Left lung (tissue), 14 donors: ENCODE measurements at places on chromosomes 16 and 17. TPM values are rescaled to one million over a fixed set of nuclear protein-coding genes. Genes with fewer than 3 reads are reported as not detected.

DNA sequence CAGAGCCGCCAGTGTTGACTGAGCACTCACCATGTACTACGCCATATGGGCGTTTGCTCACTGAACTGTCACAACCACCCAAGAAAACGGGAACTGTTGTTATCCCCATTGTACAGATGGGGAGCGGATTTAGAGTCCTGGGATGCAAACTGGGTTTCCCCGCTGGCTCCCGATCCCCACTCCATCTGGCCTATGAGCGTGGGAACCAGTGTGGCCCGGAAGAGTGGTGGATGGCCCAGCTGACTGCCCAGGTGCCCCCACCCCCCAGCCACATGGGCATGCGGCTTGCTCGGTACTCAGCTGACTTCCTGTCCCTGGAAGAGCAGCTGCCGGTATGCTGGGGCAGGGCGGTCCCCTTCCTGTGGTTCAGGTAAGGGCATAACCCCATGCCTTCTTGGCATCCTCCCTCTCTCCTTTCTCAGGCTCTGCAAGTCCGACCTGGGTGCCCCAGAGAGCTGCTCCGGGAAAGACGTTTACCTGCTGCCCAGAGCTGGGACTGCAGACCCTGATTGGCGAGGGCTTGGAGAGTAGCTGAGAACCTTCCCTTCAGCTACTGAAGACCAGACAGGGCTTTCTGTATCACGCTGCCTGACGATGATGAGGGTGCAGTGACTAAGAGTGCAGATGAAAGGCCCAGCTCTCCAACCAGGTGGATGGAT, 16.2 kb downstream of the SOCS3 start:
- no peak for DNase-seq

DNA sequence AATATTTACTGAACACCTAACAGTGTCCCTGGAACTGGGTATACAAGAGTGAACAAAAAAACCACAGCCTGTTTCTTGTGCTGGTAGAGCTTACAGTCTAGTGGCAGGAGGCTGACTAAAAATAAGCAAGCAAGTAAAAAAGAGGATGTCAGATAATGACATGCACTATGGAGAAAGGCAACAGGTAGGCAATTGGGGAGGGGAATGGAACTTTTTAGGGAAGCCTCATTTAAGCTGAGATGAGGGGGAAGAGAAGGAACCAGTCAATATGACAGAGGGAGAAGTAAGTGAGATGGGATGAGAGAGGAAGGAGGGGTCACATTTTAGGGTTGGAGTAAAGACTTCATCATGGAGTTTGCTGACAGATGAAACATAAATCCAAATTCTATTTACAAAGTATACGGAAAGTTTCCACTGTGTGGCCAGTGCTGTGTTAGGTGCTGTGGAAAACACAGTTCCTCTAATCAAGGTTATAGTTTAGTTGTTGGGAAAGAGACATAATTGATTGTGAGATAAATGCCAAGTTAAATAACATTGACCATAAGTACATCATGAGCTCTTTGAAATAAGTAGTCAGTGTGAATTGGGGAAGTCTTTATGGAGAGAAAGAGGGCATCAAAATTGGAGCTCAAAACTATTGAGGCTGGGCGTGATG, 251.4 kb downstream of the FTO start:
- no peak for DNase-seq

- DNase-seq, result no peak
Measured at GRCh38 chr17:54982399-54982798, 13.8 kb downstream of the STXBP4 start.

DNA sequence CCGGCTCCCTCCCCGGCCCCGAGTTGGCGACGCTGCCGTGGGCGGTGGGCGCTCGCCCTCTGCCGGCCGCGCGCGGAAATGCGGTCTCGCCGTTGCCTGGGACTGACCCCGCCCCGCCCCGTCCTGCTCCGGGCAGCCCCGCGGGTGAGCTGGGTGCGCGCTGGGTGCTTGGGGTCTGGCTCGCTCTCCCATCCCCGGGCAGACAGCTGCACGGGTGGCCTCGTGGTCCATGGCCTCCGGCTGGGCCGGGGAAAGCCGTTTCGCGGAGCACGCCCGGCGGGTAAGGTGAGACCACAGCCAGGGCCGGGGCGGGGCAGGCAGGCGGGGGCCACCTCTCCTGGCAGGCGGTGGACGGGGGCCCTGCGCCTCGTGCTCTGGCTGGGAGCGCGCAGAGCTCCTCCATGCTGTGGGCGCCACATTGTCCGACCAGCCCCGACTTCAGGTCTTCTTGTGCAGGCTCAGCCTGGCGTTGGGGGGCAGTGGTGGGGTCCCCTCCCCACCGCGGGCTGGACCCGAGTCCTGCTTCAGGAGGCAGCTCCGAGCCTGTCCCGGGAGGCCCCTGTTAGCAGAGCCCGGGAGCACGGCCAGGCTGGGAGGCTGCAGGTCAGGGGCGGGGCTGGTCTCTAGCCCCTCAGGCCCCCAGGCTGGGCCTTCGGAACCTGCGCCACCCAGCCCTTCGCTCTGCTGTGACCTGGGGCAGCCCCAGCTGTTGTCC, 7.0 kb upstream of the C1QTNF8 start:
- DNase-seq, result peak; percentile 92

DNA sequence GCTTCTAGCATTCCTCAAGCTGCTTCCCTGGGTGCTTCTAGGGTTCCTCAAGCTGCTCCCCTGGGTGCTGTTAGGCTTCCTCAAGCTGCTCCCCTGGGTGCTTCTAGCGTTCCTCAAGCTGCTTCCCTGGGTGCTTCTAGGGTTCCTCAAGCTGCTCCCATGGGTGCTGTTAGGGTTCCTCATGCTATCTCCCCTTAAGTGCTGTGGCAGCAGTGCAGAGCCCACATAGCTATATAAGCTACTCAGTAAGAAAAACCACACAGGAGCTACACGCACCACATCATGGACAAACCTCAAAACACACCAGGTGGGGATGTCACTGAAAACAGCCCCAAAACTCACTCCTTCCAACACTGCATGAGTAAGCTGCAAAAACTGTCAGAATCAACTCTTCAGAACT, 35.2 kb downstream of the ANKRD11 start:
- no peak for DNase-seq

DNA sequence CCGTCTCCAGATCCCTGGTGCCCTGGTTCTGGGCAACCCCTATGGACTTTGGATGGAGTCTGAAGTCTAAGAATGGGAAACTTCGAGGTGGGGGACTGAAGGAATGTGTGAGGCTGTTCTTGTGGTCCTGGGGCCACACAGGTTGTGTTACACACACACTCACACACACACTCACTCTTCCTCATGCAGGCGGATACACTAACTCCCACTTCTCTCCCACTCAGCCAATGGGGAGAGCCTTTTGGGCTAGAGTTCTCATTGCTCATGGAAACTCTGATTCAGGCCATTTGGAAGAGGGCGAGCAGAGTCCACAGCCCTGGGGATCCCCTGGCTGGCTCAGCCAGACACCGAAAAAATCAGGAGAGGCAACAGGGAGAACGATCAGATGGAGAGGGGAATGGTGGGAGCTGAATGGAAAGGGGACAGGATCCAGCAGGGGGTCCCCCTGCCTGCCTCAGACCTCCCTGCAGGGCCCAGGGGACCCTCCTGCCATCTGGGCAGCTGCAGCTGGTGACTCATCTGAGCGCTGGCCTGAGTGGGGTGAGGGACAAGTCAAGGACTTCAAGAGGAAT, 9.1 kb downstream of the IGFBP4 start:
- DNase-seq, result no peak

DNA sequence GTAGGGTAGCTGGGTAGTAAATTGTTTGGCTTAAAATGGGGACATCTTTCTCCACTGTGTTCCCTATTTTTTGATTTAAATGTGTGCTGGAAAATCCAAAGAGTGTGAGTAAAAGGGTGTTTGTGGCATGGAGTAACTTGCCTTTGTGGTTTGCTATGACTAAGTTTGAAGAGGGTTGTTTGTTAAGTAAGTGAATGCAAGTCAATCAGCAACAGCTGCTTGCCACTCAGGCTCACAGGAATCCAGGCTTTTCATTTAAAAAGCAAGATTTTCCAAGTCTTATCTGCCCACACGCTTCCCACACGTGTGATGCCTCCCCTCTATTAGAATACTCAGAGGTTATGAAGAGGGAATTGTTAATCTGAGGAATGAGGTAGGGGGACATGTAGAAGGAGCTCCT, 847.7 kb upstream of the RBFOX1 start:
- DNase-seq, result no peak

DNA sequence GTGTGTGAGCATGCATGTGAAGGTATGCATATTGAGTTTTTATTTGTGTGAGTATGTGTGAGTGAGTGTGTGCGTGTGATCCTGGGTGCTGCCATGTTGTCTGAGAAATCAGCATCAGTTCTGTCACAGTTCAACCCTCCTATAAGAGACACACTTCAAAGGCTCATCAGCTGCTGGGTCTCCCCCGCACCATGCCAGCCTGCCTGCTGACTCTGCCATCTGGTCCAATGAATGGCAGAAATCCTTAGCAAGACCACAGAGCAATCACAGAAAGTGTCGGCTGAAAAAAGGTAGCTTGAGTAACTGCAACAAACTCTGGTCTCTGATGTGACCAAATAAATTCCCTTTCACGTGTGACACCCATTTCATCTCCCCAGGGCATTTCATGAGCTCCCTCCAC, 381.8 kb upstream of the MAF start:
- no peak for DNase-seq

DNA sequence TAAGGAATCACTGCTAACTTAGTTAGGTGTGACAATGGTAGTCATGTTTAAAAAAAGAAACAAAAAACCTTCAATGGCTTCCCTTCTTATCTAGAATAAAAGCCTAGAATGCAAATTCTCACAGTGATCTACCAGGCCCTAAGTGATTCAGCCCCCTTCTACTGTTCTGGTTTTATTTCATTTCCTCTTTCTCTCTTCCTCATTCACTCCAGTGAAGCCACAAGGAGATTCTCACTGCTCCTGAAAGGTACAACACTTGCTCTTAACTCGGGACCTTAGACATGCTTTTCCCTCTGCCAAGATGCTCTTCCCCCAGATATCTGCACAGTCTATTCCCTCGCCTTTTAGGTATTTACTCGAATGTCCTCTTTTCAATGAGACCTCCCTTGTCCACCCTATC, 3.7 kb downstream of the PIGS start:
- no peak for DNase-seq

DNA sequence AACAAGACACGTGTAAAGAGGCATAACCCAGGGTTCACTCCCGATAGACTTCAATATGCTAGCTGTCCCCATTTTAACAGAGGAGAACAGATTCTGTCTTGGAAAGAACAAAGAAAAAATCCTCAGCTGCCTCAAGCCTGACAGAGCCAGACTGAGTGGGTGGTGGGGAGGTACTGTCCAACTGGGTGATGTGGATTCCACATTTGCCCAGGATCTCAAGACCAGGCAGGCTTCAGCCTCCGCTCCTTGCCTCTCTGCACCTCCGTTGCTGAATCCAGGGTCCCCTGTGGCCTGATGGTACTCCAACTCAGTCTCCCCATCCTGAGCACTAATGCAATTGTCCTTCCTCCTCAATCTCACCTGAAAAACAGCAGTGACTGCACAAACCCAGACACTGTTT, 163.8 kb downstream of the GSG1L start:
- DNase-seq, result no peak

DNA sequence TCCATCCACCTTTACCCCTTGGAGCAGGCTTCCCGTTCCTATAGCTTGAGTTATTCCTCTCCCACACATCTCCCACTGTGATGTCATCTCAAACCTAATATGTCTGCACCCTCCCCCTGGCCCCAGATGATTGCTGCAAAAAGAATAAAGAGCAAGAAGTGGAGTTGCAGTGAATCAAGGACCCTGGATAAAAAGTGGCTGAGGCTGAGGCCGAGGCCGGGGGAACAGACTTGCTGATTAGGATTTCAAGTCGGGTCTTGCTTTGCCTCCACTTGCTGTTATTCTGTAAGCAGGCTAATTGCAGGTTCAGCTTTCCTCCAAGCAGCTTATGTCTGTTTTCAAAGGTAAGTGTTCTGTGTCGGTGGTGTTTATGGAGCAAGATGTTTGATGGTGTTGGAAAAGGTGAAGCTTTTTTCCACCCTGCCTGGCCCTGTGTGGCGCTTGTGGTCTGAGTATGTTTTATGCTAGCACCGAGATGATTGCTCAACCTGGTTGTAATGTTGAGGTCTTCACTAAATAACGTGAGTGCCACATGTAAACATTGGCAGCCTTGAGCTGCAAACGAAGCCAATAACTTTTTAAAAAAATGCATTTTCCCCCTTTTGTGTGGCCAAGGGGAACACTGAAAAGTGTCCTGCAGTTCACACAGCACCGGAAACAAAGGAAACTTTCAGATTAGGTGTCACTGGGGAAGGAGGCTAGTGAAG, 15.4 kb downstream of the HS3ST3B1 start:
- DNase-seq, result no peak

GRCh38 chr16:22321340-22322001, 24.3 kb downstream of the POLR3E start:
- peak; percentile 57 for DNase-seq

DNA sequence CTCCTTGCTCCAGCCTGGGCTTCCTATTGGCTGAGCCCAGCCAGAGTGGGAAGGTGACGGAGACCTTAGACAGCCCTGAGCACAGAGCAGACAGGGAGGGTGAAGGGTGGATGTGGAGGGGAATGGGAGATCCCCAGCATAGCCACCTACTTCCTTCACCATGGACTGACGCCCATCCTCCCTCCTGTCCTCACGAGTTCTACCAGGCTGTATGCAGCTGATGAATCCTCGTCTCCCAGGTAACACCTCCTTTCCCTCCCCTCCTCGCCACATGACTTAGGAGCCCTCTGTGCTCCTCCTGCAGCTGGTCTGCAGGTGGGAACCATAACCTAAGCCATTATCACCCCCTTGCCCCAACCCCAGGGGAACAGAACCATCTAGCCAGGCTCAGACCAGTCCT, 9.0 kb upstream of the CRHR1 start:
- no peak for DNase-seq

GRCh38 chr17:57338257-57338914, 82.1 kb downstream of the MSI2 start:
- no peak for DNase-seq

GRCh38 chr17:7550344-7550743, 1.5 kb downstream of the TNFSF12 start:
- DNase-seq, result no peak

The CD300A gene
- polyA plus RNA-seq, result 2.2 TPM

The LLGL1 gene
- 28.4 TPM for polyA plus RNA-seq

The TP53TG3F gene
- polyA plus RNA-seq, result not detected

The RUSF1 gene
- 68.2 TPM for polyA plus RNA-seq

The NR1D1 gene
- polyA plus RNA-seq, result 3.7 TPM

The CCL16 gene
- 1.2 TPM for polyA plus RNA-seq

The ITGA2B gene
- 9.1 TPM for polyA plus RNA-seq

The LGALS9B gene
- not detected for polyA plus RNA-seq

The MT1M gene
- 0.82 TPM for polyA plus RNA-seq
